Astrocyte (in vitro differentiated cells and primary cell): ENCODE measurements at places on chromosomes 2 and 18.

DNA sequence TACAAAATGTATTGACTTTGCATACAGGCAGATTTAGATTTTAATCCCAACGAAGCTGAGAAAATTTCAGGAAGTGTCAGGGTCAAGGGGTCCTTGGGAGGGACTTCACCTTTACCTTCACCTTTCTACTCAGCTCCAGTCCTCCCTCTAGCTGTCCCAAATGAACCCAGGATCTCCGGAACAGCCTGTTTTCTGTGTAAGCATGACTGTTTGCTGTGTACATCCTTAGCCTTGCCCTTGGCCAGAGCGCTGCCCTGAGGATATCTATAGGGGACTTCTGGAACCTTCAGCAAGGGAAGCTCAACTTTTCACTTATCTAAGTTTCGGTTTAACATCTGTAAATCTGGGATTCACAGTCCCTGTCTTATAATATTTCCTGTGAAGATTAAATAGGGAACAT is 246.8 kb upstream of the ST6GAL2 start:
- H3K27ac ChIP-seq = no peak overlapping the region
- DNase-seq = no peak
- no peaks in the 10 kb centered on the region for H3K36me3 ChIP-seq
- H3K27me3 ChIP-seq = no peaks in the 10 kb centered on the region

- DNase-seq = peak; percentile 80
- H3K27ac ChIP-seq = peak overlapping the region; percentile 65
- no peaks in the 10 kb centered on the region for H3K27me3 ChIP-seq
- no peaks in the 10 kb centered on the region for H3K36me3 ChIP-seq
- H3K4me1 ChIP-seq = peaks cover 10% of the 10 kb centered on the region
These were observed 130.1 kb downstream of the OLA1 start for GRCh38 chr2:174117951-174118930.

- H3K4me3 ChIP-seq = no peak overlapping the region
- H3K36me3 ChIP-seq = no peaks in the 10 kb centered on the region
- peaks cover 10% of the 10 kb centered on the region for H3K4me1 ChIP-seq
These were observed 332.2 kb downstream of the OSR1 start for GRCh38 chr2:19026261-19026660.

DNA sequence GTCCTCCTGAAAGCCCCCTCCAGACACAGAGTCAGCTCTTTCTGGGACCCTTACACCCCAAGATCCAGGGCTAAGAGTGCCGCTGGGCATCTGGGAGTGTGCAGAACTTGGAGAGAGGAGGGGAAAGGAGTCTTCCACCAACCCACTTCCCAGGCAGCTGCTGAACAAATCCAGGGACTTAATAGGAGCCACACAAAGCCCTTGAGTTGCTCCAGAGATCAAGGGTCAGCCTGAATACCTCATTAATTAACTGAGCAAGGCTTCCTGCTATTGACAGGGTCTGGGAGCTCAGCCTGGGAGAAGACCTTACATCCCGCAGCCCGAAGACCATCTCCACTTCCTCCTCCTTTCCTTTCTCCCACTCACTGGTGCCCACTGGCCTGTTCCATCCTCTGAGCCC is 108.3 kb downstream of the CELF4 start:
- no peaks in the 10 kb centered on the region for H3K36me3 ChIP-seq
- no peaks in the 10 kb centered on the region for H3K27me3 ChIP-seq
- DNase-seq = no peak
- no peaks in the 10 kb centered on the region for H3K4me1 ChIP-seq
- H3K27ac ChIP-seq = no peak overlapping the region

GRCh38 chr2:143808166-143808565 is 678.9 kb downstream of the ARHGAP15 start:
- no peak overlapping the region for H3K4me3 ChIP-seq
- no peaks in the 10 kb centered on the region for H3K4me1 ChIP-seq
- no peak overlapping the region for H3K27ac ChIP-seq
- DNase-seq = no peak
- H3K36me3 ChIP-seq = no peaks in the 10 kb centered on the region

GRCh38 chr18:74498712-74499627 is 2.8 kb downstream of the CNDP2 start:
- peaks cover 16% of the 10 kb centered on the region for H3K4me1 ChIP-seq
- H3K4me3 ChIP-seq = no peak overlapping the region
- no peak overlapping the region for H3K27ac ChIP-seq
- peaks cover 18% of the 10 kb centered on the region for H3K36me3 ChIP-seq

DNA sequence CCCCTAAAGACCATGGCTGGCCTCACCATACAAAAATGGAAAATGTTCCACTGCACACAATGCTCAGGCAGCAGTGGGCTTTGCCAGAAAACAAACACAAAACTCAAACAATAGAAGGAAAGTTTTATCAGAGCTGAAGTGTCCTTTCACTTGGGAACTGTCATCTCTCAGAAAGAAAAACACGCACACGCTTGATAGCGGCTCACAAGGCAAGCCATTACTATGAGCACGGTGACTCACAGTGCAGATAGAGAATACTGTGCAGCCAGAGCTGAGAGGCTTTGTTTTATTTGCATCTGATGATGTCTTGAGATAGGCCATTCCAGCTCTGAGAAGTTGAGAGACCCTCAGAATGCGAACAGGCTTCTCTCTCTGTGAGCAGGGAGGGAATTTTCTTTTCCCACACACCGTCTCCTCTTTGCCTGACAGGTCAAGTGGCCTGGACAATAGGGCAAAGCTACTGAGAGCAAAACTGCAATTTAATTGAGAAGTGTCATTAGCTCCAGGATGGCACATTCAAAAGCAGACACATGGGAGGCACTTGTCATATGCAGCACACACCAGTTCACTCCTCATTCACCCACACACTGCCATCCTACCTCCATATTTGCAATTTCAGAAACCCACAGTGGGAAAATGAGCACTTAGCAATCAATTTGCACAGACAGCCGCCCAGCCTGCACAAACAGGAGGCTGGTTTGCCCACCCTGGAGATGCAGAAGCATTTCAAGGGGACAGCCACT is 236.6 kb downstream of the SS18 start:
- peak; percentile 9 for DNase-seq
- H3K27me3 ChIP-seq = no peaks in the 10 kb centered on the region
- H3K36me3 ChIP-seq = no peaks in the 10 kb centered on the region

GRCh38 chr2:18346344-18346743 is 214.1 kb downstream of the RDH14 start:
- H3K27ac ChIP-seq = no peak overlapping the region
- no peaks in the 10 kb centered on the region for H3K36me3 ChIP-seq
- DNase-seq = peak; percentile 38
- H3K4me3 ChIP-seq = no peak overlapping the region
- no peaks in the 10 kb centered on the region for H3K4me1 ChIP-seq

DNA sequence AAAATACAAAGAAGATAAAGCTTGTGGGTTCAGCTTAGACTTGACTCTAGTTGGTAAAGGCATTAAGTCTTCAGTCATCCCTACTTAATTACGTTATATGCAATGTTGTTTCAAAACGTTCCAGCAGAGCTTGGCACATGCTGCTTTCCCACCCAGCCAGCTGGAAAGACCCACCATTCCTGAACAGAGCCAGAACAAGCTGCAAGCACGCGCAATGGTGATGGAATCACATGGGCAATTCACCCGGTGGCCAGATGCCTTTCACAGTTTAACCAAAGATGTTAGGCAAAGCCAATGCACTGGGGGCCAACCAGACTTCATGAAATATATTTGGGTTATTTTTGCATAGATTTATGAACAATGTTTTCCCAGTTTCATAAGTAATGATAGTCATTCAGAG is 123.4 kb upstream of the CDH20 start:
- no peaks in the 10 kb centered on the region for H3K27me3 ChIP-seq
- no peak for DNase-seq
- no peaks in the 10 kb centered on the region for H3K36me3 ChIP-seq
- H3K4me1 ChIP-seq = no peaks in the 10 kb centered on the region
- H3K4me3 ChIP-seq = no peak overlapping the region

GRCh38 chr2:204885747-204886146 is 340.5 kb downstream of the PARD3B start:
- no peak overlapping the region for H3K4me3 ChIP-seq
- H3K27me3 ChIP-seq = no peaks in the 10 kb centered on the region
- no peaks in the 10 kb centered on the region for H3K4me1 ChIP-seq
- no peak overlapping the region for H3K27ac ChIP-seq
- DNase-seq = no peak
